G401 (cell line): ENCODE measurements at places on chromosomes 12 and 14.

DNA sequence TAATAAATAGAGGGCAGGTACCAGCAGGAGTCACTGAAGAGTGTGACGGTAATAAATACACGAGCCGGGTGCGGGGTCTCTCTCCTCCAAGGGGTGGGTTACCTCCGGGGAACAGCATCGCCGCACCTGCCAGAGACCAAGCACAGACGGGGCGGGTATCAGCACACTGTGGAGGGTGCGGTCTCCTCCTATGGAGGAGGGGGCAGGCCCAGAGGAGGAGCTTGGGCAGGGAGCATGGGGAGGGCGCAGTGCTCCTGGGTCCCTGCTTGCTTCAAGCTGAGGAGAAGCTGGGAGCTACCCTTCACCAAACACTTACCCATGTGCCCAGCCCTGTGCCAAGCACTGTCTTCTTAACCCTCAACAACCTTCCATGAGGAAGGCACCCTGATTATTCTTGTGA is 12.8 kb downstream of the PGF start:
- no peak for DNase-seq

DNA sequence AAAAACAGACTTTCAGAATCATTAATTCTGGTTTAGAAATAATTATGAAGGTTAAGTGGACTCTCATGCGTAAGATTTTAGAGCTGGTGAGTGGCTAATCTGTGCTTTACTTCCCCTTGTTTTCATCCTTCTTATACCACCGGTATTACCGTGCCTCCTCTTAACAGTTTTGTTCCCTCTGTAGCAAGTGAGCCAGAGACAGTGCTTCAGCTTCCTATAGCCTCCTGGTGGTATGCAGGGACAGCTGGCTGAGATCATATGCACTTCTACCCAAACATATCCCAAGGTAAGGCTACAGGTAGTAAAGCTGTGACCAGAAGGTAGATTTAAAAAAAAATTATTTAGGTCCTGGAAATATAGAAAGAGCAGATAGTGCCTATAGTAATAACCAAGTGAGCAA is 55.2 kb downstream of the PDE3A start:
- no peak for DNase-seq

DNA sequence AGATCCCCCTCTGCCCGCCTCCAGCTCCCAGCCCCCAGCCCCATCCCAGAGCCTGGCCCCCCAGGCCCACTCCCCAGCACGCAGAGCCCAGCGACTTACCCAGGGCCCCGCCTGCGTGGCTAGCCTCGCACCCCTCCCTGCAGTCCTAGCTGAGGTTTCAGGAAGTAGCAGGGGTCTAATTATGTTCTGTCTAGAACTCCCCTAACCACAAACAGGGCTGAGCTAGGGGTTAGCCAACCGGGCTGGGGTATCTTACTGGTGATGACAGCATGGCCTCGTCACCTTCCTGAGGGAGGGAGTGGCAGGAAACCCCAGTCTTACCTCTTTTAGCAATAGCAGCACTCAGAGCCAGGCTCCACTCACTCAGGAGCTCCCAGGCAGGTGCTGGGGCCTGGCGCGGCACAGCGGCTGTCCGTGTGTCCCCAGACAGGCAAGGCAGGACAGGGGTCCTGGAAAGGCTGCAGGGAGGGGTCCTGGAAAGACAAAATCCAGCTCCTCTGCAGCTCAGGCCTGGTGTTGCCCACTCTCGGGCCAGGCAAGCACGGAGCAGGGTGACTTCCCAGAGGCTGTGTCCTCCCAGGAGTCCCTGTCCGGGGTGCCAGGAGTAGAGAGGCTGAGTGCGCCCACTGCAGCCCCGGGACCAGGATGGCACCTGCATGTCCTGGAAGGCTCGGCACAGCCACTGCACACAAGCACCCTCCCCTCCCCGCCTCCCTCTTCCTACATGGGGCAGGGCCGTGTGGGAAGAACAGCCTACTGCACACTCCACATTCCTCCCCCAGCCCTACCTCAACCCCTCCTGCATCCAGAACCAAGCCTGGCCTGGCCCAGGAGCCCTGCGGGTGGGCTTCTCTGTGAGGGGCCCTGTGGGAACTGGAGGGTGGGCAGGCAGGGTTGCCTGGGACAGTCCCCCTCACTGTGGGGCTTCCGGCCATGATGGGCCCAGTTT is at the start of gene GPR132:
Gene GPR132 (minus strand): TSS at position 151 of the 949 bp plus-strand sequence. CDS start 10,010 bp downstream, outside the sequence.
- no peak for DNase-seq

GRCh38 chr14:24834956-24835355 is 201.0 kb upstream of the GZMB start:
- DNase-seq, result no peak

DNA sequence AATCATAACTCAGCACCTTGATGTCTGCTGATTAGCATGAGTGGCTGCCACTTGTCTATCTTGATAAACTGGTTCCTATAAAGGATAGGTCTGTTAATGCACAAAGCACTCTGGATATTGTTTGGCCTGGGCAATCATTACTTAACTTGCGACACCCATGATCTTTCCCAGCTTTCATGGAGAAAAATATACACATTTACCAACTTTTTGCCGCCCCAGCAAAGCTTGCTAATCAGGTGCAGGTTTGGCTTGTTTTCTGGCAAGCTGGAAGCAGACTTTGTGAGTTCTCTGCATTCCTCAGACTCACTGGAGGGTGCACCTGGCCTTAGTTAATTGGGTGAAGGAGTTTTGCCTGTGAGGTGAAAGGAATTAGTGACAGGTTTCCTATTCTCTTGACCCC is 1126.4 kb upstream of the FLRT2 start:
- no peak for DNase-seq
